ENCODE measurements at places on chromosomes 1 and 21.
A peak's percentile ranks its signal among the peaks of the same experiment; 100 is the strongest.

DNA sequence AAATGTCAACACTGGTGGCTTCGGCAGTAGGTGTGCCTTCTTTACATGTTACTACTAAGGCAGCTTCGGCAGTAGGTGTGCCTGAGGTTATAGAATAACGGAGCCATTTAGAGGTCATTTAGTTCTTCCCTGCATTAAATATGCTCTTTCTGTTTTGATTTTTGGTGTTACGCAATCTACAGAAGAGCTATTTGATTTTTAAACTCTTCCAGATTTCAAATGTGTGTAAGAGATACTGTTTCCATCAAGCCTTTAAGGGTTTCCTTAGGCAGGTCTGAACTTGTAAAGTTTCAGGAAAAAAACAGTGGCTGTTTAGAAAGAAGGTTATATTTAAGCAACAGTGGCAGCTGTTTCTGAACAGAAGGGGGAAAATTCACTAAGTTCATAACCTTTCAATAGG lies 54.8 kb downstream of the PIK3R3 start:
- no peak for DNase-seq

DNA sequence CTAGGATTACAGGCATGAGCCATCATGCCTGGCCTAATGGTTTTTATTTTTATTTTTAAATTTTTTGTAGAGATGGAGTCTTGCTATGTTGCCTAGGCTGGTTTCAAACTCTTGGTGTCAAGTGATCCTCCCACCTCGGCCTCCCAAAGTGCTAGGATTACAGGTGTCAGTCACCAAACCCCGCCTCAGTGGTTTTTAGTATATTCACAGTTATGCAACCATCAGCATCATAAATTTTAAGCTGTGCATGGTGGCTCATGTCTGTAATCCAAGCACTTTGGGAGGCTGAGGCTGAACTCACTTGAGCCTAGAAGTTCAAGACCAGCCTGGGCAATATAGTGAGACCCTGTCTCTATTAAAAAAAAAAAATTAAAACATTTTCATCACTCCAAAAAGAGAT lies 28.6 kb downstream of the PIK3CD start:
- no peak for DNase-seq

- DNase-seq, result no peak
These were observed 22.9 kb downstream of the DDX20 start for GRCh38 chr1:111778541-111779051.

- no peak for DNase-seq
These were observed 19.3 kb downstream of the EPHB2 start for GRCh38 chr1:22729912-22730311.

DNA sequence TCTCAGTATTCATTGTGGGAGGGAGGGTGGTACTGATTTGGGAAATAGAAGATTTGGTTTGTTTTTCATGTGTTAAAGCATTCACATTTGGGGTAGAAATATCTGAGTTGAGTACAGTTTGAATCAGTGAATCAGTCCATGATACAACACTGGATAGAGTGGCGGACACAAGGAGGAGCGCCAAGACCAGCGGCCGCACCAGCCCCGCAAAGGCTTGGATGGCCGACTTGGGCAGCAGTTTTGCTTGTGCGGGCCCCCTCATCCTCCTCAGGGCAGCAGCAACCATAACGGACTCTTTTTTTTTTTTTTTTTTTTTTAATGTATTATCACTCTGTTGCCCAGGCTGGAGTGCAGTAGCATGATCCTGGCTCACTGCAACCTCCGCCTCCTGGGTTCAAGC lies 20.0 kb upstream of the CDC14A start:
- no peak for DNase-seq

- no peak for DNase-seq
These were observed 97.0 kb downstream of the PLD5 start for GRCh38 chr1:242427519-242427918.

DNA sequence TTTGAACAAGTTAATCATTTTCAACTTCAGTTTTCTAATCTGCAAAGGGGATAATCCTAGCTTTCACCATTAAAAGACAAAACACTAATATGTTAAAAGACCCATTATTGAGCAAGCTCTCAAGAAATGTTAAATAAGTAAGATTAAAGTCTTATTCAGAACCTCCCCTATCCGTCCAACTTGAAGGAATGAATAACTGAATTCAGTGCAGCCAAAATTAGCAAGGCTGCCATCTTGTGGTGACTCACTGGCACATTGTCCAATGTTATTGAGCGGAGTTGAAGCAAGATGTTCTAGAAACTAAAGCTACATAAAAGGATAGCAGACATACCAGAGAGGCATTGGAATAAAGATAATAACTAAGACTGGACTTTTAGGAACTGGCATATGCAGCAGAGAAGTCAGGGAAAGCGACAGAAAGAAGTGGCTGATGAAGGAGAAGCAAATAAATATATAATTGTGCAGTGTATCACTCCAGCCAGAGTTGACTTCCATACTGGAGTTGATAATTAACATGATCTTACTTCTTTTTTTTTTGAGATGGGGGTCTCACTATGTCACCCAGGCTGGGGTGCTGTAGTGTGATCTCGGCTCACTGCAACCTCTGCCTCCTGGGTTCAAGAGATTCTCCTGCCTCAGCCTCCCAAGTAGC lies 8.2 kb upstream of the CAP1 start:
- peak; percentile 82 for DNase-seq

DNA sequence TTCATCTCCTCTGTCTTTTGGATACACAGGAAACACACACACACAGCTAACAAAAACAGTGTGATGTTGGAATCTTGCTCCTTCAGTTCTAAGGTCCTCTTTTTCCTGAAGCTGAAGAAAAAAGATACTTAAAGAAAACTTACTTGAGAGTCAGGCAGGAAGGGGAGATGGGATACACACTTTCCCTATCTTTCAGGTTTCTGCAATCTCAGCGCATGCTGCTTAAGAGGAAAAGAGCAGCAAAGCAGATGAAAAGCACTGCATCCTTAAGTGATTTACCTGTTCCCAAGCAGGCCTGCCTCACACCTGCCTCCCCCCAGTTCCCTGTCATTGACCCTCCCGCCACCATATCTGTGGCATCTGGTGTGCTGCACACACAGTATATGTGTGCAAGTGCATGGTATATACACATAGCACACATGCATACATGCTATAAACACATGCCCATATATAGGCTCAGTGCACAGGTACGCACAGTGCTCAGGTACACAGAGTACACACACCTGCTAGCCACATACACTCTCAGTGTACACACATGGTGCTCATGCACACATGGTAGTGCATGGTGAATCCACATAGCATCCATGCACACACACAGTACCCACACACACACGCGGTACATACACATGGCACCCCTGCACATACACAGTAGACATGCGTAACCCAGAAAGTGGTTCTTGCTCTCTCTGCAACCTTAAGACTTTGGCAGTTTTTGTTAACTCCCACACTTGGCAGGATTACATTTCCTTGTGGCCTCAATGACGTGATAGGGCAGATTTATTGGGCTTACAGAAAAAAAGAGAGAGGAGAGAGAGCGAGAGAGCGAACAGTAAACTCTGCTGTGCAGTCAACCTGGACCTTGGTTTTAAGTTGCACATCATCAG lies 166.9 kb downstream of the TOMM20 start:
- DNase-seq, result no peak

DNA sequence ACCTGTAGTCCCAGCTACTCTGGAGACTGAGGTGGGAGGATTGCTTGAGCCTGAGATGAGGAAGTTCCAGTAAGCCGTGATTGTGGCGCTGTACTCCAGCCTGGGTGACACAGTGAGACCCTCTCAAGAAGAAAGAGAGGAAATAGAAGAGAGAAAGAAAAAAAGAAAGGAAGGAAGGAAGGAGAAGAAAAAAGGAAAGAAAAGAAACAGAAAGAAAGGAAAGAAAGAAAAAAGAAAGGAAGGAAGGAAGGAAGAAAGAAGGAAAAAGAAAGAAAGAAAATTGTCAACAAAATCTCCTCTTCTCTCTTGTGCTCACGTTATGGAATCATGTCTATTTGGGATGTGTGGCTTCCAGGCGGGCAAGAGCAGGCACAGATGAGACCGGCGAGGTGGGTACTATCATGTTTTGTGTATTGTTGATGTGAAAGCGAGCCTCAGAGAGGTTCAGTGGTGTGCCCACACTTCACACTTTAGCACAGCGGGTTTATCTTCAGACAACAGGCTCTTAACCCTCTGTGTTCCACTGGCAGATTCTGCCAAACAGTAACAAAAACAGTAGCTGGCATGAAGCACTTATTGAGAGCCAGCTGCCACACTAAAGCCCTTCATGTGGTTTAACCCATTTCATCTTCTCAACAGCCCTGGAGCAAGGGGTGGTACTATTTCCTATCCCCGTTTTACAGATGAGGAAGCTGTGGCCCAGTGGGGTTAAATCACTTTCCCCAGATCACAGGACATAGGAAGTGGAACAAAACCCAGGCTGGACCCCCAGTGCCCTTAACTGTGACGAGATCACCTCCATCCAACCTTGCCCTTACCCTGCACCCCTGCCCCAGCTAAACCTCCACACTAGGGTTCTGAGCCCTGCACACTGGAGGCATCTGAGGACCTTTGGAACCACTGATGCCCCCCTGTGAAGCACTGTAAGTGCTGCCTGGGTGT lies 94.7 kb upstream of the TARDBP start:
- DNase-seq, result no peak

DNA sequence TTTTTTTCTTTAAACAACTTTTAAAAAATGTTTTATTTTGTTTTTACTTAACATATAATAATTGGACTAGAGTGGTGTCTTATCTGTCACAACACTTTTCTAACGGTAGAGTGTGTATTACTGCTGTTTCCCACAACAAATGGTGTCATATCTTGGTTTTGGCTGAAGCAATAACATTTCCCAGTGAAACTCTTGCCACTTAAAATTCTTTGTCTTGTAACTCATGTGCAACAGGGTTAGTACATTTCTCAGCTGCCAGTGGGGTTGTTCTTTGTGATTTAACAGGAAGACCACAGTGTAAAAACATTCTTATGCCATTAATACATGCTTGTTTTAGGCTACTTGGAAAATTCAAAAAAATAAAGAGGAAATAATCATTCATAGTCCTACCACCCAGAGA lies 43.5 kb downstream of the ALPL start:
- no peak for DNase-seq

GRCh38 chr1:78165816-78166215 lies 120.0 kb downstream of the GIPC2 start:
- no peak for DNase-seq

DNA sequence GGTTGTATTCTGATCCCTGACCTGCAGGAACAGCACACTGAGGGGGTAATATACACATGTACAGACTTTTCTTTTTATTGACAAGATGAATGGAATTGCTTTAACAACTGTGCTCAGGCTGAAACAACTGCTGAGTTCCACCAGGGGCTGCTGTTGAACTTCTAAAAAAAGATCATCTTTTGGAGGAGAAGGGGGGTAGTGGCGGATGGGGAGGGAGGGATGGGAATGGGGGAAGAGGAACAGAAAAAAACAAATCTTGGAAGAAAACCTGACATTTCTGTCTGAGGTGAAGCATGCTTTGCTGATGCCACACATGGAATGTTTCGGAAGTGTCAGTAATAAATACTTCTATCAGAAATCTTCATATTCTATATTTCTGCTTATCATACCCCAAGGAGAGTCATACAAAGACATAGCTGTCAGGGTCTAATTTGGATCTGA lies 75.0 kb downstream of the RWDD3 start:
- peak; percentile 74 for DNase-seq

- no peak for DNase-seq
These were observed 428 bp upstream of the ZNF678 start for GRCh38 chr1:227562933-227563323.

- no peak for DNase-seq
These were observed 54.9 kb upstream of the B3GALT2 start for GRCh38 chr1:193241132-193241827.

DNA sequence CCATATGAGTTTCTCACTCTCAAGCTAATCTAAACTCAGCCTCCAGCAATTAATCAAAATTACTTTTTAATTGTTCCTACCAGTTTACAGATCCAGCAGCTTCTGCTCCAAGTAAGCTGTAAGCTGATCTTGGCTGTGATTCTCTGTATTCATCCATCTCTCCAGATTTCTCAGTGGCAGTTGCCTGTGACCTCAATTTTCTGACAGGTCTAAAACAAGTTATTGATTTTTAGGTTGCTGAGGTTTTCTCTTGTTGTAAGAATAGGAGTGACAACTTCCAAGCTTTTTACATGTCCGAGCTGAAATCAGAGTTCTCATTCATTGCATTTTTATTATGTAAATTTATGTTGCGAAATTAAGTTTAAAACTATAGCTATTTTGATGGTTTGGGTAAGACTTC lies 1044.4 kb downstream of the PLA2G4A start:
- no peak for DNase-seq

GRCh38 chr21:32307706-32308105 lies 9.1 kb downstream of the MRAP start:
- no peak for DNase-seq

DNA sequence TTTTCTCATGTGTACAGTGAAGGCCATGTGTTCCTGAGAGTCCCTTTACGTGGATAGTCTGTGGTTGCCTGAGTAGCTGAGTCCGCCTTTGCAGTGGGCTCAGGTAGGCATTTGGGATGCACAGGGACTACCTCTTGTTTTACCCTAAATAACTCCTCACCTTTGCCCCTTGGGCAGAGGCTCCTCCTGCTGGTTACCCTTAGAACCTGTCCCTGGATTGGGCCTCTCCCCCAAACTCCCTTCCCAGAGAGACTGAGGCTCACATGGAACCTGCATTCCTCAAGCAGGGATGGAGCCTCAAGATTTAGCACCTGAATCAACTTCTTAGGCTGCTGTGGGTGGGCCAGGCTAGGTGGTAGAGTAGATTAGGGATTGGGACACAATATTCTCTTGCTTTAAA lies 111.7 kb downstream of the FOXD2 start:
- DNase-seq, result no peak

GRCh38 chr1:56376188-56376984 lies 203.0 kb downstream of the PLPP3 start:
- peak; percentile 28 for DNase-seq

GRCh38 chr1:8458607-8459006 lies 140.7 kb downstream of the SLC45A1 start:
- no peak for DNase-seq

DNA sequence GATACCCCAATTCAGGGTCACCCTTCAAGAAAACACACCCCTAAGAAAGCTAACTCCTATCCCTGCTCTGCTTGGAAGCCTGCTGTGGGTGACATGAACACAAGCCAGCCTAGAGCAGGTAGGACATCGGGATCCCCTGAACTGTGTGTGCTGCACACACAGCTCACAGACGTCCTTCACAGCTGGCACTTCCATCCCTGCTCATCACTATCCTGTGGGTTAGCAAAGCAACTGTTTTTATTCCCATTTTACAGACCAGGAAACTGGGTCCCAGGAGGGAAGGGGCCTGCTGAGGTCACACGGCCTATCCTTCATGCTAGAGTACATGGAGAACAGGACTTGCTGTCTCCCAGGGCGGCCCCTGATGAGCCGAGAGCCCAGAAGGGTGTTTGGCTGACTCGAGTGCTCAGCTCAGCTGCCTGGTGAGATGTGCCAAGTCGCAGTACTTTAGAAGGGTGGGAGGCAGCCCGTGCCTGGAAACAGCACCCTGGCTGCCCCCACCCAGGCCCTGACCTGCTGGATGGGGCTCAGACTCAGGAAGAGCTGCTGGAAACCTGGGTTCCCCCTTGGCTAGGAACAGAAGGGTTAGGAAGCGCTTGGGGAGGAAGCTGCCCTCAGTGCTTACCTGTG lies 28.3 kb upstream of the BTG2 start:
- no peak for DNase-seq

Data from Ammon's horn (tissue), 1 donor.